ENCODE measurements at places on chromosomes 5 and 9. TPM values are rescaled to one million over a fixed set of nuclear protein-coding genes. Genes with fewer than 3 reads are reported as not detected.

Gene QRFP
- total RNA-seq: not detected

Gene PLEKHG4B
- total RNA-seq: 0.21 TPM

- no peak overlapping the region for H3K27ac ChIP-seq
- H3K36me3 ChIP-seq: no peaks in the 10 kb centered on the region
- H3K27me3 ChIP-seq: no peaks in the 10 kb centered on the region
- H3K4me3 ChIP-seq: no peak overlapping the region
- no peak for DNase-seq
- H3K4me1 ChIP-seq: no peaks in the 10 kb centered on the region
Observed at GRCh38 chr5:160837211-160837610, 14.8 kb downstream of the ATP10B start.

GRCh38 chr5:9288234-9288633 lies 257.6 kb downstream of the SEMA5A start:
- peaks cover 3% of the 10 kb centered on the region for H3K4me1 ChIP-seq
- peak; percentile 73 for DNase-seq
- H3K36me3 ChIP-seq: no peaks in the 10 kb centered on the region
- H3K27ac ChIP-seq: peak overlapping the region; percentile 11

DNA sequence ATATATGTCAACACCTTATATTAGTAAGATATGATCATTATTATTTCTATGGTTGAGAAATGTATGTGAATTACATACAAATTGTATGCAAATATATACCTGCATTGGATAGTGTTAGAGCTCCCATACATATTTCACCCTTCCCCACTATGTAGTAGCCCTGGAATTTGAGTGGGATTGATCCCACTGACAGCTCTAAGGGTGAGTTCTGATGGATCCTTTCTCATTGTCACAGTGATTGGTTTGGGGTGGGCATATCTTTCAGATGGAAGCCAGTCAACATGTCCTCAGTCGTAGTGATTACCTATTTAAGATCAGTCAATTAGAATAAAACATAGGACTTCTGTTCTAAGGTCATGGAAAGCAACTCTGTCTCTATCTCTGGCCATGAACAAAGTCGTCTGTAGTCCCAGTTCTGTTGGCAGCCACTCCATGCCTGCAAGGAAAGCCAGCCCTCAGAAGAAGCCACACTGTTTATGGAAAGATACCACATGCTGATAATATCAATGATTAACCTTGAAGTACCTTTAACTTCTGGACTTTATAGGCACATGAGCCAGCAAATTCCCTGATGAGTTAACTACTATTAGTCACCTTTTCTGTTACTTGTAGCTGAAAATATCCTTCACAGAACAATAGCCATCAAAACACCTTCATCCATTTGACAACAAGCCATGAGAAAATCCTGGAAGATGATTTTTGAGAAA lies 5.1 kb upstream of the CCDC192 start:
- H3K4me1 ChIP-seq: no peaks in the 10 kb centered on the region
- H3K4me3 ChIP-seq: no peak overlapping the region
- H3K27ac ChIP-seq: no peak overlapping the region
- no peaks in the 10 kb centered on the region for H3K36me3 ChIP-seq

Gene IL4
- total RNA-seq: not detected

Gene TAF11L14
- not detected for total RNA-seq

GRCh38 chr9:35749515-35750255 lies 598 bp downstream of the RGP1 start:
- H3K4me3 ChIP-seq: peak overlapping the region; percentile 96
- H3K27me3 ChIP-seq: no peaks in the 10 kb centered on the region
- H3K4me1 ChIP-seq: no peaks in the 10 kb centered on the region

Gene CTNND2
- 0.29 TPM for total RNA-seq

Gene C9orf50
- total RNA-seq: 0.62 TPM

DNA sequence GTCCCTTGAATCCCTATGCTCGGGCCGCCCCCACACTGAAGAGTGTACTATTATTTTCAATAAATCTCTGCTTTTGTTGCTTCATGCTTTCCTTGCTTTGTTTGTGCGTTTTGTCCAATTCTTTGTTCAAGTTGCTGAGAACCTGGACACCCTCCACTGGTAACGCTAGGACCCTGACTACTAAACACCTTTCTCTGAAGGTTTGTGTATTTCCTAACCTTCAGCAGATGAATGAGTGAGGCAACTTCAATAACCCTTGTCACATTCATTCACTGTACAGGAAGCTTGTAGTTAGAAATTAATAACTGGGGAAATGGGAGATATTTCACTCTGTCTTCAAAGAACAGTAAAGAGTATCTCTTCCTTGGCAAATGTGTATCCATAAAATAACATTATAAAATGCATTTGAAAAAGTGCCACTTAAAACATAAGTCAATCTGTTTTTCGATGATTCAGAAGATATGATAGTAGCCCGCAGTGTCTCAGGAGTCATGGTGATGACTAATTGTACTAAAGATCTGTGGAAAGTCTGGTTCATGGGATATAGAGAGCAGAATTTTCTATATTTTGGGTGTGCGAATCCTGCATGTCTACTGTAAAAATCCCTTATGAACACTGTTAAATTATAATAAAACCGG lies 43.2 kb upstream of the ANKH start:
- no peaks in the 10 kb centered on the region for H3K4me1 ChIP-seq
- H3K27ac ChIP-seq: no peak overlapping the region
- H3K36me3 ChIP-seq: no peaks in the 10 kb centered on the region
- H3K4me3 ChIP-seq: no peak overlapping the region
